Camera-type eye (tissue), 1 donor: ENCODE measurements at places on chromosomes 16 and 17. TPM values are rescaled to one million over a fixed set of nuclear protein-coding genes. Genes with fewer than 3 reads are reported as not detected.

The TMEM235 gene
- total RNA-seq = 1.8 TPM

The FBXL16 gene
- 5.8 TPM for total RNA-seq

The CCL4L2 gene
- total RNA-seq = 5.4 TPM

The MYO15A gene
- 1.4 TPM for total RNA-seq

The SNRNP25 gene
- 13.4 TPM for total RNA-seq

The KRTAP4-3 gene
- total RNA-seq = not detected

The FOXL1 gene
- total RNA-seq = 2.5 TPM

The QPRT gene
- 21.7 TPM for total RNA-seq

The SGCA gene
- total RNA-seq = 13.5 TPM

The KRTAP9-2 gene
- not detected for total RNA-seq

The SYCE1L gene
- 6.0 TPM for total RNA-seq

The MEIOB gene
- total RNA-seq = 0.60 TPM

The FSCN2 gene
- 7.9 TPM for total RNA-seq

The CPNE7 gene
- 2.0 TPM for total RNA-seq

The SHCBP1 gene
- total RNA-seq = 7.4 TPM

The RNF40 gene
- 148 TPM for total RNA-seq

The MYL11 gene
- 194 TPM for total RNA-seq
